Adrenal gland (tissue), 19 donors: ENCODE measurements at places on chromosomes 2 and 18. TPM values are rescaled to one million over a fixed set of nuclear protein-coding genes. Genes with fewer than 3 reads are reported as not detected.

DNA sequence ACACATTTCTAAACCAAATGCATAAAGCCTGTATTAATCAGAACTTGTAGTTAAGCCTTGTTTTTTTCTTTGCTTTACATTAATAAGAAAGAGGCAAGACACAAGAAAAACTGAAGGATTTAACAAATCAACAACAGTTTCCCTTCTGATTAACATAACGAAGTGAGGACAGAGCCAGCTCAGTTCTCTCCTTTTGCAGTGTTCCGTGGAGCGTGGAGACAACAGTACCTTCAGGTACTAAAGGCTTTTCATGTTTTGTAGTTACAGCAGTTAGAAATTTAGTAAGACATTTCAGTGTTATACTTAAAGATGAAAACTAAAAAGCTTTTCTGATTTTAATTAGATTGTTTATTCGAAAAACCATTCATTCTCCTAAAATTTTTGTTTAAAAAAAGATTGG, 115.2 kb downstream of the FMNL2 start:
- H3K4me3 ChIP-seq = no peak overlapping the region
- H3K4me1 ChIP-seq = peaks cover 14% of the 10 kb centered on the region
- no peaks in the 10 kb centered on the region for H3K27me3 ChIP-seq

DNA sequence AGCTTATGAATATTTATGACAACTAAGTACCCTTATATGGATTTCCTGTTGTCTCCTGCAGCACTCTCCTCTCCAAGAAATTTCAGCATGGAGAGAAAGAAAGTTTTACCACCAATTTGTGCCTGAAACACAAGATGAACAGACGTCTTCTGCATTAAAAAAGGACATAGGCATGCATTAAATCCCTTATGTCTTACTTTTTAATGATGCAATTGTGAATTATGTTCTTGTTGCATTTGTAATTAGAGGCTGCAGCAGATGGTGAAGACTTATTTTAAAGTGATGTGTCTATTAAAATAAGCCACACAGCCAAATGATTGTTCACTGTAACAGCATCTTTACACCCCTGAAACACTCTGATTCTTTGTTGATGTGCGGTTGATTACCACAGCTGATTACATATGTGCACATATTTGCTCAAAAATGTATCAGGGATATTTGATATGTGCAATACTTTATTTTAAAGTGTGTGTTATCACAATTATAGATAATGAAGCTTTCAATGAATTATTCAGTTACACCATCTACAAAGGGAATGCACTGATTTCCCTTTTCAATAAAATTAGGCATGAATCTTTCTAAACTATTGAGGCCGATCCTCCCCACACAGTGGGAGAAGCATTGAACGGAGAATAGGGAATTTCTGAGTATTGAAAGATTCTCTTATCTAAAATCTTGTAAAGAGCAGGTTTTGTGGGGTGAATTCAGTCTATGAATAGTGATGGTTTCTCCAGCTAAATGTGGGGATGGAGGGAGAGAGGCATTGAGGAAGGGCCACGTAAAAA, 585.1 kb downstream of the SLC4A3 start:
- no peaks in the 10 kb centered on the region for H3K27me3 ChIP-seq
- no peak overlapping the region for H3K27ac ChIP-seq
- no peak for DNase-seq
- no peak overlapping the region for H3K4me3 ChIP-seq

- peaks cover 22% of the 10 kb centered on the region for H3K4me1 ChIP-seq
- H3K27me3 ChIP-seq = no peaks in the 10 kb centered on the region
- H3K36me3 ChIP-seq = no peaks in the 10 kb centered on the region
Observed at GRCh38 chr2:6958616-6959235, 41.5 kb downstream of the RNF144A start.

DNA sequence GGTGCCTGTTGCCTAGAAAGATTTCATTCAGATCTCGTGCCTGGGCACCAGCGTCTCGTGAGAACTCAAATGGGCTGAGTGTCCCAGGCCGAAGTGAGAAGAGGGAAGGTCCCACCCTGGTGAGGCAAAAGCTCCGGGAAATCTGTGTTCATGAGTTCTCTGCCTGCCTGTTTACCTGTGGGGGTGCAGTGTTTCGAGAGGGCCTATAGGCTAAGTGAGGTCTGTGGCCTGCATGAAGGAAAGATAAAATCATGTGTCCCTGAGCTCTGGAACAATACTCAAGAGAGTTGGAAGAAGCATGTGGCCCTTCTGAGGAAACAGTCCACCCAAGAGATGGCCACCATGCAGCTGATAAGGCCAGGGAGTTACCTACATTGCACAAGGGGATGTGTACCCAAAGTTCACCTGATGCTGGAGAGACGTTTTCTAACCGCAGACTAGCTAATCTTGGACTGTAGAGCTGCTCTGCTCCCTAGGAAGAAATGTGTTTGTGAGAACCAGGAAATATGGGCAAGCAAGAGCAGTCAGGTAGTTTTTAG, 63.5 kb upstream of the ST3GAL5 start:
- H3K27ac ChIP-seq = no peak overlapping the region
- peaks cover 4% of the 10 kb centered on the region for H3K4me1 ChIP-seq
- H3K4me3 ChIP-seq = no peak overlapping the region

- no peak overlapping the region for H3K27ac ChIP-seq
- peaks cover 39% of the 10 kb centered on the region for H3K4me1 ChIP-seq
- no peak overlapping the region for H3K4me3 ChIP-seq
- DNase-seq = no peak
- H3K27me3 ChIP-seq = no peaks in the 10 kb centered on the region
- H3K36me3 ChIP-seq = no peaks in the 10 kb centered on the region
Observed at GRCh38 chr2:74003494-74004211, 18.9 kb downstream of the TET3 start.

The SERPINB8 gene
- 10.2 TPM for total RNA-seq

The LIPG gene
- 0.22 TPM for total RNA-seq
